ENCODE measurements at places on chromosomes 1 and 21.
A peak's percentile ranks its signal among the peaks of the same experiment; 100 is the strongest.

DNA sequence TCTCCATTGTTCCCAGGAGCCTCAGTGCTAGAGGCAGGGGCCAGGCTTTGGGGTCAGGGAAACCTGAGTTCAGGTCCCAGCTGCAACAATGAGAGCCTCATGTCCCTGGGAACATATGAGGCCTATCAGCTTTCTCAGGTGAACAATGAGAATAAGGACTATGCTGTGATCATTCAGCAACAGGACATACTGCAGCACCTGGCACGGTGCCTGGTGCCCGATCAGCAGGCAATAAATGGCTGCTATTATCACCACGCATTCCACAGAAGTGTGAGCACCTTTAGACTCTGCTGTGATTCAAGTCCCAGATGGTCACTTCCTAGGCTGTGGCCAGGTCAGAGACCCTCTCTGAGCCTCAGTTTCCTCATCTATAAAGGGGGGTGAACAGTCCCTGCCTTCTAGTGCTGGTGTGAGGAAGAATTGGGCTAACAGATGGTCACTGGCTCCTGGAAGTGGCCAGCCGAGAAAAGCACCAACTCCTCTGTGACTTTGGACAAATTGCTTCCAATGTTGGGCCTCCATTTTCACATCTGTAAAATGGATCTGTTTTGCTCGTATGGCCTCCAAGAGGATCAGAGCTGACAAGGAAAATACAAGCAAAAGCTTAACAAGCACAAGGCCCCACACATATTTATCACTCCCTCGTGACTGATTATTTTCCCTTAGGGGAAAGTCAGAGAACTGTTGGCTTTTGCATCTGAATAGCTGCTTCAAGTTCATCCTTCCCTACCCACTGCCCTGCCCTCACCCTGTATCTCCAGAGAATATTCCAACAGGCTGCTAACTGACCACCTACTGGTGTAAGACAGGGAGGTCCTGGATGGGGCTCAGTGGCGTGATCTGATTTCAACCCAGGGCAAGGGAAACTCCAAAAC lies 1.1 kb downstream of the SLC5A9 start:
- no peak for DNase-seq

DNA sequence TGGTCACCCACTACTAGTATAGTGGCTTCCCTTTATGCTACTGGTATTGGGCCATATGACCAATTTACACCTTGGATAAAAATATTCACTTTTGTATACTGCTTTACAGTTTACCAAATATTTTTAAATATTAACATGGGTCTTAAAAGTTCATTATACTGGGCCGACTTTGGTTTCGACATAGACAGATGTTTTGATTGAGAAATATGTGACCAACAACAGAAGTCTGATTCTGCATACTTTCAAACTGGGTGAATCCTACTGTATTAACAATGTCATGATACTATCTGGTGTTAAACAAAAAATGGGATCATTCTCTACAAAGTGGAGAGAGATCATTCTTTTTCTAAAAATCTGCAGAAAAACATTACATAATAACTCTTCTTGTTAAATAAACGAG lies 134.8 kb downstream of the AKT3 start:
- no peak for DNase-seq

DNA sequence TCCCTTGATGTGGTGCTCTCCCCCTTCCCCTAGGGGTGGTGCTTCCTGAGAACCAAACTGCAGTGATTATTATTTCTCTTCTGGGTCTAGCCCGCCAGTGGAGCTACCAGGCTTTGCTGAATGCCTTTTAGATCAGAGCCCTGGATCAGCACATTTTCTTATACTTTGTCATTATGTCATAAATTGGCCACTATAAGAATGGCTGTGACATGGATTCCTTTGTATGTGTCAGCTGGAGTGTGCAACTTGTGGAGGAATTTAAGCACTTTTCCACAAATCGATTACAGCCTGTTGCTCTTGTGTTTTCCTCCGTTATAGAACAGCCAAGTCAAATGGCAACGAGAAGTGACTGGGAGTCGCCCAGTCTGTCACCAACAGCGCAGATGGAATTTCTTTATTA lies 273.3 kb downstream of the DUSP10 start:
- DNase-seq: no peak

GRCh38 chr1:38528623-38529022 lies 330.9 kb downstream of the RRAGC start:
- no peak for DNase-seq

- peak; percentile 37 for DNase-seq
Observed at GRCh38 chr1:35202048-35202719, 9.2 kb upstream of the SFPQ start.

All from 8988T (cell line).